NCI-H1092 (cell line): ENCODE measurements at places on chromosomes 11 and 22.

GRCh38 chr11:65298655-65299179 lies 15.9 kb upstream of the CDC42EP2 start:
- no peak for DNase-seq

- no peak for DNase-seq
Measured at GRCh38 chr11:93348930-93349329, 18.4 kb downstream of the DEUP1 start.

DNA sequence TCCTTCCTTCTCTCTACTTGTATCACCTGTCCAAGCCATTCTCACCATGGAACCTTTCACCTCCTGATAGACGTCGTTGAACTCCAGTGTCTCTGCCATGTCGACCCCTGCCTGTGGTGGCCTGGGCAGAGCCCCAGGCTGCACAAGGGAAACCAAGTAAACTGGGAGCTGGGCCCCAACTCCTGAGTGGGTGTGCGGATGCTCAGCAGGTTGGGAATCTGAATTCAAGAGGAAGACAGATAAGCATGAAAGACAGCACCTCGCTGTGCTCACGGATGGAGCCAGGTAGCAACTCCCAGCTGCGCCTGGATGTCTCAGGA lies 709 bp downstream of the SSRP1 start:
- no peak for DNase-seq

GRCh38 chr11:100031973-100032372 lies 655.1 kb upstream of the ARHGAP42 start:
- DNase-seq, result no peak

- no peak for DNase-seq
Measured at GRCh38 chr11:130437848-130438247, 9.4 kb upstream of the ADAMTS8 start.

GRCh38 chr22:37930952-37931440 lies 22.4 kb downstream of the C22orf23 start:
- DNase-seq, result no peak

DNA sequence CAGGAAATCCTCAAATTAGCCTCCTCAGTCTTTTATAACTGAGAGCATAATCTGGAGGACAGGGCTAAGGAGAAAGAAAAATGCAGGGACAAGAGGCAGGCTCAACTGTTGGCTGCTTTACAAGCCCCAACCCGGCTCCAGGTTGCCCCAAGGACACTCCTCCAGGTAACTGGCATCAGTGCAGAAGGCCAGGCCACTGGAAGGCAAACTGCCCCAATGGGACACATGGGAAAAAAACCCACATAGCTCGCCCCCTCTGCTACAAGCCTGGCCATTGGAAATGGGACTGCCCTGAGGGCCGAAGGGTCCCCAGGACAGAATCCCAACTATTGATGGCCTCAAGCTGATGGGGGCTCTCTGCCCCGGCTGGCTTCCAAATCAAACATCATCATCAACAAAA lies 17.9 kb upstream of the FBLN1 start:
- no peak for DNase-seq

GRCh38 chr22:28464127-28464526 lies 215.5 kb downstream of the TTC28 start:
- DNase-seq, result no peak
